ENCODE measurements at places on chromosomes 3 and 15. TPM values are rescaled to one million over a fixed set of nuclear protein-coding genes. Genes with fewer than 3 reads are reported as not detected.

The C3orf20 gene
- total RNA-seq = not detected

The A4GNT gene
- not detected for total RNA-seq

The KCNMB2 gene
- total RNA-seq = 4.5 TPM

The TTC21A gene
- 2.9 TPM for total RNA-seq

The PPM1L gene
- total RNA-seq = 24.0 TPM

The NLGN1 gene
- 0.97 TPM for total RNA-seq

The DNAH1 gene
- total RNA-seq = 3.6 TPM

DNA sequence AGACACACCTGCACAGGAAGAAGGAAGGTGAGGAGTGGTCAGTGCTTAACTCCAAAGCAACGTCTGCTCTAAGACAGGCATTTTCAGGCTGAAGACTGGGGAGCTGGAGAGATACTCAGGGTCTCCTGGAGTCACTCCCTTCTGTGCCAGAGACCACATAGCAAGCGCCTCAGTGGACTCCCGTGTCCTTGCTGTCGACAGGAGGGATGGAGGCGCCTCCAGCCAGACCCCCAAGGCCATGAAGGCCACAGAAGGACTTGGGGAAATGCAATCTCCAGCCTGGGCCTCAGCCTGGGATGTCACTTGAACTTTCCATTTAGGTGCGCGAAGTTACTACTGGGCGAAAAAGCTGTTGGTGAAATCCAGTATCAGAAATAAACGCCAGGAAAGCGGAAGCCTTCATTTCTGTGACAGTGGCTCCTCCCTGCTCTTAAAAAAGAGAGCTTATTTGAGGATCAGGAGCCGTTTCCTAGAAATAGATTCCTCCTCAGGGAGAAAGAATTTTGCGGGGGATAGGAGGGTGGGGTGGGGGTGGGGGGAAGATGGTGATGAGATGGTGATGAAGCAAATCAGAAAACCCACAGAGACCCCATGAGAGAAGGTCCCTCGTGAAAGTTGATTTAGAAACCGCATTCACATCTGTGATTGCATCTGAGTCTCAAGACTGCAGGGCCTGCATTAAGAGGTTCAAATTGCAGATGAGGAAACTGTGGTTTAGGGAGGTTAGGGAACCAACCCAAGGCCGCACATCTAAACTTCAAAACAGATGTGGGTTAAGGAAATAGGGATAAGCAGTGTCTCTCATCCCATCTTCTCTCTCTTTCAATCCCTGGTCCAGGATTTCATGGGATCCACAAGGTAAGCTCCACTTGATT lies 78.8 kb downstream of the ATP2B2 start:
- no peak for DNase-seq

GRCh38 chr3:27279123-27279522 lies 90.1 kb downstream of the NEK10 start:
- DNase-seq = no peak

DNA sequence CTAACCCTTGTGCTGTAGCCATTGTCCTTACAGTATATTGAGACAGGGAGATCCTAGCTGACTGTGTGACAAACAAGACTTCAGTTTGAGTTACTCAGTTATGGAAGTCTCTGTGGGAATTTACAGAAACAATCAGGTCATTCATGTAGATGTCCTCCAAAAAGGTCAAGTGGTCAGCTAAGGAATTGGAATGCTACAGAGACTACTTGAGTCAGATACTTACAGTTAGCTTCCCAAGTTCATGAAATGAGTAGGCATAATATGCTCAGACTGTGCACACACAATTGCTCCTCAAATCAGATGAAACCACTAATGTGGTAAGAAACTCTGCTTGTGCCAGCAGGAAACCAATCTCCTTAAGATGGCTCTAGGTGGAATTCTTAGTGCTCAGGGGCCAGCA lies 985.7 kb downstream of the NSUN3 start:
- DNase-seq = no peak

GRCh38 chr3:58474967-58475578 lies 16.8 kb upstream of the KCTD6 start:
- no peak for DNase-seq

DNA sequence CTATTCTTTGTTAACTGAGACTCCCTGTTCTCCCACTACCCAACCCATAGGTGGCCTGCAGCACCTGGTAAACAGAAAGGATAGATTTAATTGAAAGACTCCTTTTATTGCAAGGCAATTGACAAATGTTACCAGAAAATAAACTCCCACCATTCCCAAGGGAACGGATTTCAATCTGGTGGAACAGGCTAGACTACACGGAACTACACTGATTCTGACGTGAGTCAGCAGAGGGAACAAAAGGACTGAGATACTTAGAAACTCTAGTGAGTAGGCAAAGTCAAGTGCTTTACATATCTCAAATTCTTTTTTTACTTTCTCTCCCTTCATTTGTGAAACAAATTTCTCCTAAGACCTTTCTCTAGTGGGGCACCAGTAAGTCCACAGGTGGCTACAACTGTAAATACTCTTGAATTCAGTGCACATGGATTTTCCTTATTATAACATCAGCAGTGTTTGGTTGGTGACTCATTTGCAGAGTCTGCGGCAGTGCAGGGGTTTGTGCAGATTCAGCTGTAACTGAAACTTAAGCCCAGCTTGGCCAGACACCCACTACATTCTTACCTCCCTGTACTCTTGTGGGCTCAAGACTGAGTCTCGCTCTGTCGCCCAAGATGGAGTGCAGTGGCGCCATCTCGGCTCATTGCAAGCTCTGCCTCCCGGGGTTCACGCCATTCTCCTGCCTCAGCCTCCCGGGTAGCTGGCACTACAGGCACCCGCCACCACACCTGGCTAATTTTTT lies 34.3 kb upstream of the PLSCR2 start:
- DNase-seq = no peak

DNA sequence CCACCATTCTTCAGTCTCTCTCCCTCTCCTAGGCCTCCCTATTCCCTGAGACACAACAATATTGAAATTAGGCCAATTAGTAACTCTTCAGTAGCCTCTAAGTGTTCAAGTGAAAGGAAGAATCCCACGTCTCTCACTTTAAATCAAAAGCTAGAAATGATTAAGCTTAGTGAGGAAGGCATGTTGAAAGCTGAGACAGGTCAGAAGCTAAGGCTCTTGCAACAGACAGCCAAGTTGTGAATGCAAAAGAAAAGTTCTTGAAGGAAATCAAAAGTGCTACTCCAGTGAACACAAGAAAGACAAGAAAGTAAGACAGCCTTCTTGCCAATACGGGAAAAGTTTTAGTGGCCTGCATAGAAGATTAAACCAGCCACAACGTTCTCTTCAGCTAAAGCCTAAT lies 41.3 kb downstream of the PPM1L start:
- no peak for DNase-seq

DNA sequence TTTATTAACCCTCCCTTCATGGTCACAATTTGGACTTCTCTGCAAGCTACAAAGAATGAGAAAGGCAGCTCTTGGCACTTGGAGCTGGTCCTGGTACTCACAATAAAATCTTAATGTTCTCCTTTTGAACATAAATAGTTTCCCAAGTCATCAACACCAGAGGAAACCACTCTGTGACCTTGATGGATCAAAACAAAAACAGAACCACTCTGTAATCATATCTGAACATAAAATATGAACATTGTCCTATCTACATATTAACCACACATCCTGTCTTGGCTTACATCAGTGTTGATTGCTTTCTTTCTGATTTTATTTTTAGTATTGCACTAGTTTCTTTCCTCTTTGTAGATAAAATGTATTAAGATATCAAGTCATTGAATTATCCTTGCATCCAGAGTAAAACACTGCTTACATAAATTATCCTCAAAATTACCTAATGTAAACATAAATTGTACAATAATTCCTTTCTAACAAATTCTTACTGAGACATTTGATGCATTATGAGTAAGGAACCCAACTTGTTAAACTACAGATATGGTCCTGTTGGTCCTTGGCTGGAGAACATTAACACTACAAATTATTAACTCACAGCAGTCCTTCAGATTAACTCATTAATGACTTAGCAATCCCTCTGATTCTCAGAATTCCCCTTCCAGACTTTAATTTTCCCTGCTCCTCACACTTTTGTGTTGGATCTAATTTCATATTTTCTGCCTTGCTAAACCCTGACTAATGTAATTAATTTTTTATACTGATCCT lies 860.5 kb downstream of the DIPK2A start:
- DNase-seq = no peak

GRCh38 chr3:189096092-189096491 lies 75.7 kb upstream of the TPRG1 start:
- no peak for DNase-seq

GRCh38 chr3:142495103-142495502 lies 47.3 kb upstream of the XRN1 start:
- no peak for DNase-seq

DNA sequence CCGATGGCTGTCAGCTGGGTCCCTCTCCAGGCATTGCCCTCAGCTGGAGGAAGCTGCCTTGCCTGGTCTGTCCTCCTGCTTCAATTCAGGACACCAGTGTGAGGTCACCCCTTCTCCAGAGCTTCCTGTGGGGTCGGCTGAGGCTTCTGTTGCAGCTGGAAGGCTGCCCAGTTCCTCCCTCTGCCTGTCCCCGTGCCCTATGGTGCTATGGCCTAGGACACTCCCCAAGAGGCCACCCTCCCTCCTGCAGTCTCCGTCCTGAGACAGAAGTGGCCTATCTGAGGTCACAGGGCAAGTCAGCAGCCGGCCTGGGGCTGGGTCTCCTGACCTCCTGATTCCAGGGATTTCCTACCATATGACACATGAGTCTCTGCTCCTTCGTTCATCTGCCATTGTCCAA lies 57.9 kb downstream of the RASGRF1 start:
- DNase-seq = no peak

- peak; percentile 96 for DNase-seq
Measured at GRCh38 chr3:141412936-141413354, 44.6 kb downstream of the ZBTB38 start.

DNA sequence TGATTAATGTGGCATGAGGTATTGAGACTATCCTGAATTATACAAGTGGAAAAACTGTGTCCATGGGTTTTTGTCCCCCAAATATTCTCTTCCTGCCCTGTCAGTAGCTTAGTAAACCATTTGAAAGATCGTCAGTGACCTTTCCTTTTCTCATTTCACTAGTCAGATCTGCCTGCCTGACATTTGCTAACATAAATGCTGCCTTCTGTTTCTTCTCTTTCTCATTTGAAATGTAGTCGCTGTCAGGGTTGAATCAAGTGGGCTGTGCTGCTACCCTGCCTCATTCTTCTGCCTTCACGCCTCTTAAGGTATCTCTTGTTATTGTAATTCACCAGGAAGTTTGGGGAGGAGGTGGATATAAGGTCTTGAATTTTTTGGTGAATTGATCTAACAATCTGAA lies 67.5 kb downstream of the LRCH3 start:
- no peak for DNase-seq

- DNase-seq = no peak
Measured at GRCh38 chr15:76470691-76471090, 134.1 kb downstream of the ISL2 start.

DNA sequence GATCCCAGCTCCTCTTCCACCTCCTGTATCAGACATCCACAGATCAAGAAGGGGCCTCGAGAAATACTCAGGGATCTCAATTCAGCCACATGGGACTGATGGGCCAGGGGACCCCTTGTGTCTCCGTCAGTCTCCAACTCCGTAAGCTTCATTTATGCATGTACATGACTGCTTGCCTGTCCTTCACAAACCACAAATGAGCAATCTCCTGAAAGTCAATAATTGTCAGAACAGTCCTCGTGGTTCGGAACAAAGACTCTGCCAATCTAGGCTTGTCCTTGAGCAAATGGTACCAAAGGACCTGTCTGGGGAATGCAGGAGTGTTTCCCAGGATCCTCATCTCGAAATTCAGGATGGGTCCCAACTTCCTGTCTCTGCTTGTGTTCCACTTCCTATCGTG lies 20.8 kb downstream of the SLC12A8 start:
- no peak for DNase-seq

DNA sequence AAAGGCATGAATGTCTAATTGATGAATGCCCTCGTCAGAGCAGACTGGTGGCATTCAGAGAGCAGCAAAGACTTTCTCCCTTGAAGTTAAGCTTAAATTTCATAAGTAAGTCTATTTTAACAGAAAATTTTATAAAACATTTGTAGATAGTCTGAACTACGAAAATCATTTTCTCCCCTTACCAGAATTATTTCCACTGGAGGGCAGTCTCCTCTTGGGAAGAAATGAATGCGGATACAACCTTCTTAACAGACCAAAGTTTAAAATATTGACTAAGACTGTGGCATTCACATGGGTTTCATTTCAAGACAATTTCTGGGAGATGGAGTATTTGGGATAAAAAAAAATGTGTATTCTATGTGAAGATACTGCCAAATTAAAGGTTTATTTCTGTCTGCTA lies 669.0 kb downstream of the FHIT start:
- no peak for DNase-seq

DNA sequence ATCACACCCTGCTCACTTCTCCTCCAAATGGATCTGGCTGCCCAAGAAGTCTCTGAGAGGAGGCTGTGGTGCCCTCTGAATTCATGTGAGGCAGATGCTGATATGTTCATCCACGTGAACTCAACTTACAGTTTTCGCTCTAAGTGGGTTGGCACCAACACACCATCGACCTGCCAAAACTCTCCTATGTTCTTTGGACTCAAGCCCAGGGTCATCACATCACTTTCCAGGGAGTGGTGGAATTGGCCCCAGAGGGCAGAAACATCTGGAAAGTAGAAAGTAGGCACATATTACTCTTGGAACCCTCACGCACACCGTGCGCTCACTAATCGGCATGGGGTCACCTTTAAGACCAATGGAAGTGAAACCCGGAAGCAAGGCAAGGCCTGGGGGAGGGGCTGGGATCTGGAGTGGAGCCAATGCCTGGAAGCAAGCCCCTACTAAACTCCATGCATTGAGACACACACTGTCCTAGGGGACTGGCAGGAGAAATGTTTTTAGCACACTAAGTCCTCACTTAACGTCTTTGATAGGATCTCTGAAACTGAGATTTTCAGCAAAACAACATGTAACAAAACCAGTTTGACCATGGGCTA lies 41.4 kb downstream of the SSUH2 start:
- DNase-seq = no peak

DNA sequence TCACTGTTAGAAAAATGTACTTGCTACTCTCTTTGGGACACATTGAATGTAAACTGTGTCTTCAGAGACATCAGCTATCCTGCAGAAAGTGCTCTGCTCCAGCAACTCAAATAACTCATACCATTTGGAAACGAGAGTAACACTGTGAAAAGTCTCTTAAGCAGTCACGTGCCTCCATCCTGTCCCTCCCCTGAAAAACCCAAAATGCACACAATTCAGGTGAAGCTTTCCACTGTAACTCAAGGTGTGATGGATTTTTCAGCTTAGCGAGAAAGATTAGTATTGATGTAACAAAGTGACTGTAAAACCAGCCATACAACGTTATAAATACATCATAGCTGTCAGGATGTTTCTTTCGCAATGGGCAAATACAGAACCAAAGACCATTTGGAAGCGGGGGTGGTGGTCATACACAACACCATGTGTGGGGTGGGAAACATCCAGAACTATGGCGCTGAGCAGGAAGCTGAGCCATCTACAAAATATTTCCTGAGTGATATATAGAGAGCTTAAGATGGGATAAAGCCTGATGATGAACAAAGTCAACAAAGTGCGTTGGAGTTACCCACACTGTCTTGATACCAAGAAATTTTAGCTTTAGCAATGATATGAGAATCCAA lies 332.3 kb downstream of the FOXP1 start:
- no peak for DNase-seq
